NCI-H526 treated with DMSO at 0.1 percent for 48 hours (cell line): ENCODE measurements at places on chromosomes 1 and 21.

DNA sequence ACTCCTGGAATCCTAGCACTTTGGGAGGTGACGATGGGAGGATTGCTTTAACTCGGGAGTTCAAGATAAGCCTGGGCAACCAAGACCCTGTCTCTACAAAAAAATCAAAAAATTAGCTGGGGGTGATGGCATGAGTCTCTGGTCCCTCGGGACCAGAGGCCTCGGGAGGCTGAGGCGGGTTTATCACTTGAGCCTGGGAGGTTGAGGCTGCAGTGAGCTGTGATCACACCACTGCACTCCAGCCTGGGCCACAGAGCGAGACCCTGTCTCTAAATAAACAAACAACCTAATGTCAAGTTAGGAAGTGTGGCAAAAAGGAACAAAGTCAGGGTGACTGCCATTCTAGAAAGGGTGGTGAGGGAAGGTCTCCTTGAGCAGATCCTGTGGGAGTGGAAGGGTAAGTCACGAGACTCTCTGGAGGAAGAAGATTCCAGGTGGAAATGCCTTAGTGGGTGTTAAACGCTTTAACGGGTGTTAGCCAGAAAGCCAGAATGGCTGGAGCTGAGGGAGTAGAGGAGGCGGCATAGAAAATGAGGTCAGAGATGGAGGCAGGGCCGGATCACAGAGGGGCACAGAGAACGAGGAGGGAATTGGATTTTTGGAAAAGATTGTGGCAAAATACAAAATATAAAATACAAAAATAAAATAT is 62.2 kb upstream of the ATP5PO start:
- no peak for DNase-seq

DNA sequence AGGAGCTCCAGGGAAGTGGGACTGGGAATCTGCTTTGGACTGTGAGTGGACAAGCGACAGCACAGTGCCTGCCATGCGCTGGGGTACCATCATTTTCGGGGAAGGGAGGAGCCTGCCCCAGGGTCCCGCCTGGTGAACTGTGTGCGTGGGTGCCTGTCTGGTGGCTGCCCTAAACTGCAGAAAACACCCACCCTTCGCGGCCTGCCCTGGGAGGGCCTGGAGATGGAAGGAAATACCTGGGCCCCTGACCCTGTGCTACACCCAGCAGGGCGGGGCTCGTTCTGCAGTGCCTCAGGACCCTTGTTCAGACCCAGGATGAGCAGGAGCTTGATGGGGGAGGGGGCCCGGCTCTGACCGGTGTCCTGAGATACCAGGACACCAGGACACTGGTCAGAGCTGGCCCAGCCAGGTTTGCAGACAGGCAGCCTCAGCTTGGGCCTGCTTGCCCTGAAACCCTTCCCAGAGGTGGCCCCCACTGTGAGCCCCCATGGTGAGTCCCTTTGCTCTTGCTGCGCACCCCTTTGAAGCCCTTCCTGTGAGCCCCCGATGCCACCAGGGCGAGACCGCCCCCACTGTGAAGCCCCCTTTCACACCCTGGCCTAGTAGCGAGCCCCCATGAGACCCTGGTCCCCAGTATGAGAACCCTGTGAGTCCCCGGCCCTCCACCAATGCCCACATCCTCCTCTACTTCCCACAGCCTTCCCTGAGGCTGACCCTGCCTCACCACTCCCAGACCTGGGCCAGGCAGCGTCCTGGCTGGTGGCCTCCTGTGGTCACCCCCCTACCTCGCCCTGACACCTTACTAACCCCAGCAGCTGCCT is 2.6 kb downstream of the GJC2 start:
- no peak for DNase-seq

DNA sequence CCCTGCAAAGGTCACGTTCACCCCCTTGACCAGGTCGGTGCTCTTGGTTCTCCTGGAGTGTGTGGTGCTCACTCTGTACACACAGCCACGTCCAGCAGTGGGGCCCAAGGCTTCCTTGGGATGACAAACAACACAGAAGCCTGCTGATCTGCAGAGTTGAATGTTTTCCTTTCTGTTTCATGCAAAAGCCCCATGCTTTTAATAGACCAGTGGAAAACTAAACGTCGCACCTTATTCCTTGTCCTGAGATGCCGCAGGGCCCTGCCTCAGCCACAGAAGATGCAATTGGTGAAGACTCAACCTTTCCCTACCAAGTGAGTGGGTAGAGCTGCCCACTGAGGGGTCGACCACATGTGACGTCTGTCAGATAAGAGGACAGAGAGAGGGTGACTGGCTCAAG is 5.8 kb upstream of the PDPN start:
- DNase-seq, result no peak

GRCh38 chr1:160101037-160101716 is 2.8 kb upstream of the IGSF8 start:
- peak; percentile 85 for DNase-seq

GRCh38 chr1:169812131-169812530 is 17.4 kb upstream of the METTL18 start:
- DNase-seq, result no peak

GRCh38 chr1:3524556-3525203 is 70.2 kb downstream of the ARHGEF16 start:
- DNase-seq, result no peak

DNA sequence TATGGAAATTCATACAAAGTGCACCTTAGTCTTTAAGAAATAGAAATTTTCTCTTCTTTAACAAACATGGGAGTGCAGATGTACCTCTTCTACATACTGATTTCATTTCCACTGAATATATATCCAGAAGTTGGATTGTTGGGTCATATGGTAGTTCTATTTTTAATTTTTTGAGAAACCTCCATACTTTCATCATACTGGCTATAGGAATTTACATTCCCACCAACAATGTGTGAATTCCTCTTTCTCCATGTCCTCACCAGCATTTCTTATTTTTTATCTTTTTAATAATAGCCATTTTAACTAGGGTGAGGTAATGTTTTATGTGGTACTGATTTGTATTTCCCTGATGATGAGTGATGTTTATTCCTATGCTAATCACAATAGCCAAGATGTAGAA is 87.5 kb downstream of the RGS2 start:
- DNase-seq, result no peak

GRCh38 chr1:154547105-154547732 is 11.2 kb downstream of the UBE2Q1 start:
- no peak for DNase-seq

DNA sequence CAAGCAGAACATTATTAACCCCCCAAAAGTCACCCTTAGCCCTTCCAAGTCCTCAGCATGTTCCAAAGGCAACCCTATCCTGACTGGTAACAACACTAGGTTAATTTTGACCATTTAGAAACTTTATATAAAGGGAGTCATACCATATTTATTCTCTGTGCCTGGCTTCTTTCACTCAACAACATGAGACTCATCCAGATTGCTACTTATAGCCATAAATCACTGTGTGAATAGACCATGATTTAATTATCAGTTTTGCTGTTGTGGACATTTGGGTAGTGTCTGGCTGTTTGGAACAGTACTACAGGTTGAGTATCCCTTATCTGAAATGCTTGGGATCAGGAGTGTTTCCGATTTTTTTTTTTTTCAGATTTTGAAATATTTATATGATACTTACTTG is 252.1 kb downstream of the DISC1 start:
- DNase-seq, result no peak

GRCh38 chr1:23282957-23283356 is 61.1 kb downstream of the HNRNPR start:
- no peak for DNase-seq

DNA sequence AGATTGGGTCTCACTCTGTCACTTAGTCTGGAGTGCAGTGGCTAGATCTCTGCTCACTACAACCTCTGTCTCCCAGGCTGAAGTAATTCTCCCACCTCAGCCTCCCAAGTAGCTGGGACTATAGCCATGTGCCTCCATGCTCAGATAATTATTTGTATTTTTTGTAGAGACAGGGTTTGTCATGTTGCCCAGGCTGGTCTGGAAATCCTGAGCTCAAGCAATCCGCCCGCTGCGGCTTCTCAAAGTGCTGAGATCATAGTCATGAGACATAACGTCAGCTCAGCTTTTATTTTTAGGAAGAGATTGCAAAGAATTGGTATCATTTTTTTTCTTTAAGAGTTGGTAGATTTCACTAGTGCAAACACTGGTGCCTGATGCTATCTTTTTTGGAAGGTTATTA is 244.9 kb downstream of the DSCAM start:
- DNase-seq, result no peak

DNA sequence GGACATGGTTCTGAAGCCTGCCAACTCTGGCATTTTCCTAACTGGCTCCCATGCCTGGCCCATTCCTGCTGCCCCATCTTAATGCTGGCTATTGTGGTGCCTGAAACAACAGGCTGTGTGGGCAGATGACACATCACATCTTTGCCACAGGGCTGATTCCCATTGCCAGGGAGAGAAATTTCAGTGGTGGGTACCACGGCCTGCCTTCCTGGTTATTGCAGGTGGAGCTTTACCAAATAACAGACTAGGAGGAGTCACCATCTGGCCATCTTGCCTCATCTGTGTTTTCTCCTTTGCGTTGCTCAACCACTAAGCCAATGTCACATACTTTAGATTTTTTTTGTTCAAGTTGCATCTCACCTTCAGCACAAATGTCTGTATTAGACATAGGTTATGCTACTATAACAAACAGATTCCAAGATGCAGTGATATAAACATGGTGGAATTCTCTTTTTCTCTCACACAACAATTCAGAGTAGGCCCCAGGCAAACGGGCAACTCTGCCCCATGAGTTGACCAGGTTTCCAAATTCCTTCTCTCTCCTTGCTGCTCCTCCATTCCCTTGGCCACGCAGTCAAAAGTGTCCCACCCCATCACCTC is 14.1 kb downstream of the CDA start:
- DNase-seq, result no peak

- DNase-seq, result no peak
Observed at GRCh38 chr1:21865609-21865942, 53.5 kb downstream of the LDLRAD2 start.

- DNase-seq, result no peak
Observed at GRCh38 chr21:14321042-14321441, 61.9 kb downstream of the HSPA13 start.

GRCh38 chr1:2956576-2956975 is 64.7 kb upstream of the ACTRT2 start:
- DNase-seq, result no peak

DNA sequence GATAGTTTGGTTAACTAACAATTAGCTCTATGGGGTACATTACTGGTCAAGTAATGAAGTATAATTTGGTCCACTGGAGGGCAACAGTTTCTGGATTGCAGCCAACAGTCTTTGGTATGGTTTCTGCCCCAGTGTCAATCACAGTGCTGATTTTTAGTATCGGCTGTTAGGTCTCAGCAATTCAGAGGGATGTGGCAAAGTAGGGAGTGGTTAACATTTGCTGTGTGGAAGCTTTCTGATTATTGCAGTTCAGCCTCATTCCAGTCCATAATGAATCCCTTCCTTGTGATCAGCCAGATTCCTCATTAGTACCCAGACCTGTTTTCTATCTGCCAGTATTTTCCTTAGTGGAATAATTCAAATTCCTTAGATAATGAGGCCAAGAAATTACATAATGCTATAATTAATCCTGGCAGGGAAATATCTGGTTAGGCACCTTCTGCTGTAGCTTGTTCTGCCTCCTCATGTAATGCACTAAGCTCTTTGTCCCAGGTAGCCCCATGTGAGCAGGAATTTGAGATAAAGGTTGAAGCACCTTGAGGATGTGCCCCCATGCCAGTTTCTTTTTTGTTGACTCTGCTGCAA is 14.0 kb downstream of the F3 start:
- no peak for DNase-seq

GRCh38 chr1:6638226-6638625 is 13.6 kb downstream of the THAP3 start:
- DNase-seq, result no peak

- DNase-seq, result no peak
Observed at GRCh38 chr1:169849346-169850022, 44.2 kb downstream of the SCYL3 start.

GRCh38 chr1:113269168-113269963 is 120.9 kb upstream of the MAGI3 start:
- no peak for DNase-seq
